ENCODE measurements at places on chromosomes 1 and 21.

- no peak for DNase-seq
Measured at GRCh38 chr1:61956016-61956645, 213.9 kb downstream of the PATJ start.

DNA sequence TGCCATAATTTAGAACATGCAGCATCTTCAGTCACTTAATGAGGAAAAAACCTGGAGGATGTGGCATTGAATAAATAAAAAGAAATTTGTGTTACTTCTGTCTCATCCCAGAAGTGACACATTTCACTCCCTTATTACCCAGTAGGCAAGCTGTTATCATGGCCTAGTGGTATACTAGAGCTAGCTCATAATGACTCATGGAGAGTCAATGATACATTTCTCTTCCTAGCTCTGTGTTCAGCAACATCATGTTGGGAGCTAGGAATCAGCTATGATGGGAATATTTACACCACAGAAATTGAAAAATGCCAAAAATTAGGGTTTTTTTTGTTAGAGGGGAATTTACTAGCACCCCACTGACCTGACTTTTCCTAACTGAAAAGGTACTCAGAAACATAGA, 182.7 kb downstream of the HMCN1 start:
- no peak for DNase-seq

DNA sequence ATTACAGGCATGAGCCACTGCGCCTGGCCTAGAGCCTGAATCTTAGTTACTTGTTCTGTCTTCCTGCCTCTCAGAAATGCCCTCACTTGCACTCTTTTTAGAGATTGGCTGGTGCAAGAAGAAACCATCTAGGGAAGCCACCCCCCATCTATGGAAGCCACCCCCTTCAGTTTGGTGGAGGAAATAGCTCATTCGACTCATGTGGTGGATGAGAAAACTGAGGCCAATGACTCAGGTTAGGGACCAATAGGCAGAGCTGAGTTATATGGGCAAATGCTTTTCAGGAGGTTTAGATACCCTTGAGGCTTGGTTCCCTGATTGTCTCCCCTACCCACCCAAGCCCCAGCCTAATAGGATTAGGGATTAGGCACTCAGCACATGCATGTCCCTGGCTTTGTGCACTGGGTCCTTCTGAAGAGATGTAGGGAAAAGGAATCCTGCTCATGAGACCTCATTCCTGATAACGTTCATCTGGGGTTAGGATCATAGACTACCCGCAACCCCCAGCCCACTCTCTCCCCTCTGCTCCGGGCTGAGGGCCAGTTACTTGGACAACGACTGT, 77.1 kb downstream of the PAX7 start:
- DNase-seq = no peak

DNA sequence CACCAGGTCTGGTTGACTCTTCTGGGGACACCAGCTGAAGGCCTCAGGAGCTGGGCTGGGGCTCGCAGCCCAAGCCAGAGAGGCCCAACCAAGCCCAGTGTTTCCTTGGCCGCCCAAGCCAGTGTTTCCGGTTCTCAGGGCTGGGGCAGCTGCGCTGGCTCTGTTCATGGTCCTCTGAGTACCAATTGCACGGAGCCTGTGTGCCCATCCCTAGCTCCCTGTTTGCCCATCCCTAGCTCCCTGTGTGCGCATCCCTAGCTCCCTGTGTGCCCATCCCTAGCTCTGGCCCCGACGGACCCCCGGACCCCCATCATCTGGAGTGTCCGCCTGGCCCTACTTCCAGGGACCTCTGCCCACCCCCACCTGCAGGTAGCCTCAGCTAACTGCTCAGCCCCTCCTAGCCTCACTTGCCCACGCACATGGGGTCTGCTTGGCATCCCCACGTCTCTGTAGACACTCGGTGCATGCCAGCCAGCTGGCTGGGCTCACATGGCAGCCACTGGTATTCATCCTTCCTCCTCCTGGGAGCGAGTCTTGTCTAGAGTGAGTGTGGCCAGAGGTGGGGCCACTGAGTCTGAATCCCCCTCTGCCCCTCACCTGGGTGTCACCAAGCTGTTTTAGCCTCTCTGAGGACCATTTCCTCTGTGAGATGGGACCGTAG, 64.0 kb downstream of the WNT9A start:
- no peak for DNase-seq

DNA sequence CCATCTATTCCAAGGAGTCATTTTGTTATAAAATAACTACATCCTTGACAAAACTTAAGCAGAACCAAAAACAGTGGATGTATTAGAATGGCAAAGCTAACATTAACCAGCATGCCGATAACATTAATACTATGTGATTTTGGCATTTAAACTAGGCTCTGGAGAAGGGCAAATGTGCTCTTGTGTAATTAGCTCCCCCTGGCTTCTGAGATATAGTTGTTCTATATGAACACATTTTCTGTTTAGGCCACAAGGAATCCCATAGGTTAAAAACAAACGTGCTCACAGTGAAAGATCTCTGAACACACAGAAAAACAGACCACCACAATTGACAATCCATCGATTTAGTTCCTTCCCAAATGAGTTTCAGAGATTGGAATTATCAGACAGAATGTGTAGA, 57.4 kb upstream of the TARS2 start:
- no peak for DNase-seq

- DNase-seq = no peak
Measured at GRCh38 chr1:21278208-21278859, 11.9 kb downstream of the ECE1 start.

All from stimulated activated CD8-positive, alpha-beta memory T cell treated with anti-CD3 and anti-CD28 coated beads, Interleukin-15, amount 100 ng/mL, for 1 hour (primary cell).